ENCODE measurements at places on chromosomes 2 and 18.

- DNase-seq = no peak
Measured at GRCh38 chr2:39567507-39567906, 98.2 kb upstream of the TMEM178A start.

DNA sequence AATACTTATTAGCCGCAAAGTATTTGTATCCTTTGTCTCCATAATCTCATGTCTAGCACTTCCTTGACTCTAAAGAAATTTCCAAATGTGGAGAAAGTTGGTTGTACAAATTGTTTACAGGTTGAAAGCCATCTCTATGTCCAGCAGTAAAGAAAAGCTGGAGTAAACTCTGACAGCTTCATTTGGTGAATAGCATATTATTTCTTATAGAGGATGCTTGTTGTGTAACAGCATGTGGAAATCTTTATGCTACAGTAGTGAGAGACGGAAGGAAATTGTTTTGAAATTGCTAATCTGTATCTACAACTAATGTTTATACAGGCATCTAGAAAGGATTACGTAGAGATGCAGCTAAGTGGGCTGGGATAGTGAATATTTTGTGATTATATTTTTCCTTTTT, 78.5 kb downstream of the UGGT1 start:
- DNase-seq = no peak

- DNase-seq = peak; percentile 47
Measured at GRCh38 chr2:45993476-45993991, 303.7 kb upstream of the EPAS1 start.

- DNase-seq = no peak
Measured at GRCh38 chr18:79046522-79046921, 22.7 kb upstream of the ATP9B start.

DNA sequence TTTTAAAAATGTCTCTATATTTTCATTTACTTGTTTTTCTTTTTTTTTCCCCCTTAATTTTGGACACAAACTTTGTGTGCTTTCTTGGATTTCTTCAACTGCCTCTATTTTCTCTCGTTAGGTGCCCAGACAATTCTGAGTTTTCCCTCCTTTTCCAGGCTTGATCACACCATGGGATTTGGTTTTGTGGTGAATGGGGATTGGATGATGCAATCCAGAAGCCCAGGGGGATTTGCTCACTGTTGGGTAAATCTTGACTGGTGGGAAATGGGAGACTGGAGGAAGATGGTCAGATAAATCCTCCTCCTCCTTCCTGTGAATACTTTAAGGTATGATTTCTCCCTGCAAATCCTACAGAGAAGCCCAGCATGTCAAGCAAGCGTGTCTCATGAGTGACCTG, 19.5 kb upstream of the PAX8 start:
- DNase-seq = no peak

- peak; percentile 76 for DNase-seq
Measured at GRCh38 chr2:45435316-45435715, 175.8 kb downstream of the SRBD1 start.

Data from foreskin keratinocyte (primary cell).